ENCODE measurements at places on chromosomes 5 and 9.

DNA sequence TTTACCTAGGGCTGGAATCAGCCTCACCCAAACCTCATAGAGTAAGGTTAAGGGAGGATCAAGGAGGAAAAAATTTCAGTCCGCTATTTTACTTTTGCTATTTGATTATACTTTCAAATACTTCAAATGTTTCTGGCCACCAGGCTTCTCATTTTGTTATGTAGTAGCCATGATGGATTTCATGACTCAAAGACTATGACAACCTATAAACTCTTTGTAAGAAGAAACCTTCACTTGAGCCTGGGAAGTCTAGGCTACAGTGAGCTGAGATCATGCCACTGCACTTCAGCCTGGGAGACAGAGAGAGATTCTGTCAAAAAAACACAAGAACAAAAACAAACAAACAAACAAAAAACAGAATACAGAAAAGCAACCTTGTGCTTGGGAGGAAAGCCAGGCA, 293.6 kb upstream of the TNC start:
- DNase-seq, result no peak

DNA sequence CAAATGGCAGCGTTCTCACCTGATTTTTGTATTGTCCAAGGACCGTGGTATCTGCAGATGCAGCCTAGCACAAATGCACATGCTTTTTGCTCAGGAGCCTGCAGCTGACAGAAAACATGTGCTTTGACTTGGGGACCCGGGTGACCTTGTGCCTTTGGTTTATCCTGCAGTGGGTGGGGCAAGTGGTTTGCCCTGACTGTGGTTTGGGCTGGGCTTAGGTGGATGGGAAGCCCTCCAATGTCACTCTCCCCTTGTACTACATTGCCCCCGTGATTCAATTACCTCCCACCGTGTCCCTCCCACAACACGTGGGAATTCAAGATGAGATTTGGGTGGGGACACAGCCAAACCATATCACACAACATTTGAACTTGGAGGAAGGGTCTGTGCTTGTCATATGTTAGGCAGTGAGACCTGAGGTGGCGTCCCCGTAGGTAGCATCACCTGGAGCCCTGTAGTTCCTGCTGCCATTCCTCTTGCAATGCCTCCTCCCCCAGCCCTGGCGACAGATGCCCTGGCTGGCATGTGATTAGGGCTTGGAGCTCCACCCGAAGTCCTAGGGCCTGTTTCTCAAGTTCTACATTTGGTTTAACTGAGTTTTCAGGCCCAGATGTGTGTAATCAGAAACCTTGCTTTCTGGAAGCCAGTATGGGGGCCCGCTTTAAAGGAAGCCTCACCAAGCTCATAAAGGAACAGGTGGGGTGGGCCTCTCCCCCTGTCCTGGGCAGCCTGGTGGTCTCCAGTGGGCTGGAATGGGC, 2.1 kb downstream of the ANKRD33B start:
- DNase-seq, result no peak

DNA sequence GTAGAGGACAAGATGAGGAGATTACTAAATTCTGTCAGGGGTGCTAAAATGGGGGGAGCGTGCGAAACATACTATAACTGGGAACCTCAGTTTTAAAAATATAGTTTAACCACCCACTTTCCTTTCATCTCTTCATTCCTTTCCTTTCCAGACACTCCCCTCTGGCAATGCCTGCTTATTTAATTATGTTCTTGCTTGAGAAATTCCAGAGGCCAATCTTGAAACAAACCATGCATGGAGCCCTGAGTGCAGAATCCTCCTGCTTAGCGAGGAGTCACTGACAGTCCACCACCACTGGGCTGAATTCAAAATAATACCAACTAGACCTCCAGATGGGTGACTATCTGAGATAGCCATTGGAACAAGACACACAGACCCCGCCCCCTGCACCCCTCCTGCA, 29.7 kb upstream of the C9orf72 start:
- DNase-seq, result no peak

- DNase-seq, result no peak
Observed at GRCh38 chr5:11324521-11325289, 563.7 kb upstream of the DAP start.

- no peak for DNase-seq
Observed at GRCh38 chr9:4746278-4747030, 5.5 kb upstream of the AK3 start.

GRCh38 chr9:131876486-131876885, 136.6 kb upstream of the RAPGEF1 start:
- DNase-seq, result no peak

- no peak for DNase-seq
Observed at GRCh38 chr5:177036443-177036842, 13.9 kb downstream of the ZNF346 start.

- DNase-seq, result no peak
Observed at GRCh38 chr5:155402927-155403640, 389.5 kb downstream of the KIF4B start.

- DNase-seq, result no peak
Observed at GRCh38 chr9:110116543-110116885, 91.4 kb downstream of the C9orf152 start.

GRCh38 chr5:78627175-78627574, 21.4 kb downstream of the LHFPL2 start:
- no peak for DNase-seq

- no peak for DNase-seq
Observed at GRCh38 chr5:146751781-146752401, 126.7 kb downstream of the PPP2R2B start.

GRCh38 chr5:113487416-113487780, 855 bp downstream of the MCC start:
- DNase-seq, result no peak

DNA sequence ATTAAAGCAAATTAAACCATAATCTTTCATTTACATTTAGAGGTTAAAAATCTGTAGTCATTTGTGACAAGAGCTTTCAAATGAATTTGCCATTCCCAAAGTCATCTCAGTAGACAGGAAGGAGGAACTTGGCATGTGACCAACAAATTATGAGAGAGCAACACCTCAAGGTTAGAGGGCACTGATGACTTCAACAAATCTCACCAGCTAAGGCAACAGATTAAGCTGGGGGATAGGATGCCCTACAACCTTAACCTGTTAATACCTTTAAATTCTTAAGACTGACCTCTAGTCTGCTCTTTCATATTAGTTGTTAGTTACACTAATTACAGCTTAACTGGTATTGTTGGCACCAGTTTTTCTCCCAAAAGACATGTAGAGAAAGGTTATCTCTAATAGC, 18.4 kb downstream of the POU5F2 start:
- DNase-seq, result no peak

- DNase-seq, result no peak
Observed at GRCh38 chr5:16628376-16628775, 11.6 kb upstream of the RETREG1 start.

DNA sequence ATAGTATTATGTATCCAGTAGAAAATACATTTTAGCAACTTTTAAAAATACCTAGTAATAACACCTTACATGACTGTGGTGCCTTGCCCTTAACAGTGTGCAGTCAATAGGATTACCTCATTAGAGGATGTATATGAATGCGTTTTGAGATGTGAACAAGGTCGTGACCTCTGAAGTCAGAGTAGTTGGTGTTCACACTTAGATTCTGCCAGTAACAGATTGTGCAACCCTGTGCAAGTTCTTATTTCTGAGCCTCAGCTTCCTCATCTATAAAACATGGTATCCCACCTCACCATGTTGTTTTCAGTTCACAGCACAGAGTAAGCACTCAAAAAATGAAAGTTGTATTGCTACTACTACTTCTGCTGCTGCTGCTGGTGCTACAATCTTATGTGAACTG, 347.3 kb downstream of the KDM4C start:
- DNase-seq, result no peak

DNA sequence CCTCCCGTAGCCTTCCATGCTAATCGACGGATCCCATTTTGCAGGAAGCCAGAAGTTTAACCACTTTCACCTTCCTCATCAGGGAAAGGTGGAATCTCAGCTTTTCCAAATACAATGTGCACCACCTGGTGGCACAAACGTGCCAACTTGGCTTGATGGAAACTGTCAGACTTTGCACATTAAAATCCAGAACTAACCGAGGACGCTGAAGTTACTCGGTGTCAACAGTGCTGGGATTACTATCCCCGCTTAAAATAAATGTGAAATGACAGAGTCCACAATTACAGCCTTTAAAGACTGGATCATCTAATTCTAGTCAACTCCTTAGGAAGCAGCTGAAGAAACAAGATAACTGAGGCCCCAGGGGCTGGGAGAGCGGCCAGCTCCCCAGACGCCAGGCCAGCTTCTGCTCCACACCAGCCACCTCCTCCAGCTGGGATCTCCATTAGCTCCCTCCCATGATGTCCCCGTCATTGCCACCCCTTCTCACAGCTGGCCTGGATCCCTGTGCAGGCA, 50.1 kb upstream of the RETREG1 start:
- no peak for DNase-seq

- DNase-seq, result no peak
Observed at GRCh38 chr9:23554686-23555085, 271.4 kb downstream of the ELAVL2 start.

- no peak for DNase-seq
Observed at GRCh38 chr5:135356522-135357318, 42.3 kb downstream of the MACROH2A1 start.

DNA sequence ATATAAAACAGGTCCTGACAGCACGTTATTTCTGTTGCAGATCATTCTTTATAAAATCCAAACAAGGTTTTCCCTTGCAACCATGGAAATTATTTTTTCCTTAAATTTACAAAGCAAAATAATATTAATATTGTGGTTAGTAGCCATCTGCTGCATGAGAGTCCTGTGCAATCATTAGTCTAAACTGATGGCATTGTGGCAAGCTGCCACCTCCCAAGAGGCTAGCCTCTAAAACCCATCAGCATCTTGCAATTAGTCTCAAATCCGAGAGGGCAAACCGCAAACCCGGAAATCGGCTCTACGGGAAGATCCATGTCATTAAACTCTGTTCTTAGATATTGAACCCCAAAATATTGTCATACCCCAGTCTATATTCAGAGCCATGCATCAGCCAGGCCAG, 11.3 kb upstream of the CDH6 start:
- no peak for DNase-seq

- no peak for DNase-seq
Observed at GRCh38 chr9:127860260-127860659, 5.8 kb upstream of the ENG start.

GRCh38 chr5:63563008-63563917, 399.0 kb downstream of the HTR1A start:
- no peak for DNase-seq

DNA sequence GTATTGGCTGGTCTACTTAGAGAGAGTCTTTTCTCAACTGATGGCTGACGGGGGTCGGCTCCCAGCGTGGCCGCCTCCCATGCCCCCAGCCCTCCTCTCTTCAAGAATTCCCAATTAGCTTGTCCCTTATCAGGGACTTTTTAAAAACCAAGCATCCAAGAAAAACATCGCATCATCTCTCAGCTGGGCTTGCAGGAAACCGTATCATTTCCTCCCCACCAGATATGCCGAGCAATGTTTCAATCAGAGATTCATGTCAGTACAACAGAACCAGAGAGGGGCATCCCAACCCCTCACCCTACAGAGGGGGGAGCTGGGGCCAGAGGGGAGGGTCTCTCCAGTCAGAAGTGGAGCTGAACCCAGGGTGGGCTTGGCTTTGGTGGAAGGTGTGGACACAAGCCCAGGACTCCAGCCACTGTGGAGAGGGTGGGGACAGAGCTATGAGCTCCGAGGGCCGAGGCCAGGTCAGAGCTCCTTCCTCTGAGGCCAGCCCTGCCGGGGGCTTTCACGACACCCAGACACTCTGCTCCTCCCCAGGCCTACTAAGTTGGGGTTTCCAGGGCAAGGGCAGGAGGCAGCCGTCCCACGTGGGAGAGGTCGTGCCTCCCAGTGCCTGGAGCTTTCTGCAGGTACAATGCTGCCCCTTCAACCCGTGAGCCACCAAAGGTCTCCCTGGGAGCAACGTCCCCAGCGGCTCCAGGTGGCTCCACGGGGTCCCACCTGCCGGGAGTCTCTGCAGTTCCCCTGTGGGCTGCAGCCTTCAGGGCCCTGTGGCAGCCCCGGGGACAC, 39.0 kb upstream of the TMEM250 start:
- DNase-seq, result no peak

DNA sequence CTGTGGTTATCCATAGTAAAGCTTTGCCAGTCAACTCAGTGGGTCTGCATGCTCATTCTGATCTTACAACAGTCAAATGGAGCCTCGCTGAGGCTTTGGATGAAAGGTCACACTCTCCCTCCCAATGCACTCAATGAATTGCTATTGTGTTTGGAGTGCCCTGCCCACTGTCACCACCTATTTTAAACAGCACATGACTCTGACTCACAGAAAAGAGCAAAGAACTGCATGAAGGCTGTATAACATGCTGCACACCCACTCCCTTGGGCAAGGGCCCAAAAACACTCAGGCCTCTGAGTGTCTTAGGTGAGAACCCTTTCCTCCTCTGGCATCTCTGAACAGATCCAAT, 118.7 kb upstream of the CCDC112 start:
- DNase-seq, result no peak

- peak; percentile 79 for DNase-seq
Observed at GRCh38 chr9:108166519-108166918, 677.0 kb upstream of the KLF4 start.

- DNase-seq, result no peak
Observed at GRCh38 chr9:88390371-88390990, 2.2 kb downstream of the SPIN1 start.

GRCh38 chr5:34976347-34976746, 47.0 kb downstream of the DNAJC21 start:
- DNase-seq, result no peak

DNA sequence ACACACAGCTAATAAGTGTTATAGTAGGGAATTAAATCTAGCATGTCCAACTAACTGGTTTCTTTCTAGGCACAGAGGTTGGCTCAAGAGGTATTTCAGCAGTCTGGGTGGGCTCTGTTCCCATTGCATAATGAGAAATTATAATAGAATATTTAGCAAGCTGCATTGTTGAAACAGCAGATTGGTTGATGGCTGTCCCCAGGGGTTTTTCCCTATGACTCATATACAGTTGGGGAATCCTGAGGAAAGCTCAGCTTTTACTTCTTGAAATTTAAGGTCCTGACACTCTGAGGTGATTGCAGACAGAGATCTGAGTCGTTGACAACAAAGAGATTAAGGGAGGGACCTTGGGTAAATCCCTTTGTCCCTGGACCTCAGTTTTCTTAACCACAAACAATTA, 38.3 kb upstream of the TNFSF8 start:
- no peak for DNase-seq

GRCh38 chr5:72232838-72233237, 87.2 kb downstream of the MRPS27 start:
- DNase-seq, result no peak

GRCh38 chr5:96256795-96257470, 176.1 kb downstream of the PCSK1 start:
- DNase-seq, result no peak
